ENCODE measurements at places on chromosomes 1 and 21.

DNA sequence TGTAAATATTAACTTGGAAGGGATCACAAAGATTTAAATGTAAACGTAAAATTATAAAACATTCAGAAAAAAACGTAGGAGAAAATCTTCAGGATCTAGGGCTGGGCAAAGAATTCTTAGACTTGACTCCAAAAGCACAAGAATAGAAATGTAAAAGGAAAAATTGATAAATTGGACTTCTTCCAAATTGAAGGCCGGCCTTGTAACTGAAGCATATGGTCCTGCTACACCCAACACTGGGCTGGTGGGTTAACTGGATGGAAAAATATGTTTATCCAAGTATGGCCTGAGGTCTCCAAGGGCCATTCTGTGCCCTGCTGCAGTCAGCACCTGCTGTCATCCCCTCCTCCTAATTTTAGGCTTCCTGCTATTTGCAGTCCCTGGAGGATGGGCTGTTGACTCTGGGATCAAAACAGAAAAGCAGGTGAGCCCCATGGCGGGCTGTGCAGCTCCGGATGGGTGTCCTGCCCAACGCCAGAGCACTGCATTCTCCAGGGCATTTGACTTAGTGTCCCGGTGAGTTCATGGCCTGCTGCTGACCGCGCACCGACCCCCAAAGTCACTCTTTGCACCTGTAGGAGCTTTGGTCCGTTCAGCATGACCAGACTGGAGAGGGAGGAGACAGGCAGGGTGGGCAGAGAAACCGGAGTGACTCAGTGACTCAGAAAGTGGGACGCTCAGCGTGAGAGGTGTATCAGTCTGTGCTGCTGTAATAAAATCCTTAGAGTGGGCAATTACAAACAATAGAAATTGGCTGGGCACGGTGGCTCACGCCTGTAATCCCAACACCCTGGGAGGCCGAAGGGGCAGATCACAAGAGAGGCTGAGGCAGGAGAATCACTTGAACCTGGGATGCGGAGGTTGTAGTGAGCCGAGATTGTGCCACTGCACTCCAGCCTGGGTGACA, 6.1 kb upstream of the AIRE start:
- no peak for DNase-seq

- no peak for DNase-seq
These were observed 64.1 kb downstream of the ATP2B4 start for GRCh38 chr1:203690730-203691129.

GRCh38 chr1:91884459-91885212, 1.3 kb downstream of the TGFBR3 start:
- peak; percentile 33 for DNase-seq

- no peak for DNase-seq
These were observed 71.3 kb upstream of the IVNS1ABP start for GRCh38 chr1:185388346-185388745.

DNA sequence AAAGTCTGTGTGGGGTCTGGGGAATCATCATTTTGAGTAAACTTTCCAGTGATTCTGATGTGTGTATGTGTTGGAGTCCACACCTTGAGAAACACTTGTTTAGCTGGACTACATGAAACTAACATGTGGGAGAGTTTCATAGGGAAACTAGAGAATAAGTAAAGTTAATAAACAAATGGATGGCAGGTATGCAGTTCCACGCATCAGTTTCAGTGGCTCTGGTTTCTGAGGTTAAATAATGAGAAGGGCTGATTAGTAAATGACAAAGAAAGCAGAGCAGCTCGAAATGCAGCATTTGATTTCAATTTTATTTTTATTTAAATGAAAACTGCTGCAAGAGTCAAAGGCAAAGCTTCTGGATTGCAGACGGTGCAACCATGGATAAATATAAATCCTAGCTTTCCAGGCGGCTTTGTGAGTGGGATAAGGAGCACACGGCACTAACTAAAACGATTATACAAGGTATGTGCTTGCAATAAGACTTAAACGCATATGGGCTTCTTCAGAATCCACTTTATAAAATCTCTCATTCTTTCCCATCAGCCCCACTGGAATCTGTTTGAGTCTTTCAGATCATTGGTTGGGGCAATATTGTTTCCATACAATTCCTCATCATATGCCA, 310.7 kb downstream of the PLPP3 start:
- DNase-seq, result no peak

GRCh38 chr1:27602462-27603308, 1.3 kb downstream of the AHDC1 start:
- no peak for DNase-seq

GRCh38 chr21:43808832-43809251, 19.5 kb downstream of the RRP1 start:
- no peak for DNase-seq

- DNase-seq, result no peak
These were observed 23.7 kb upstream of the REG4 start for GRCh38 chr1:119834990-119835389.
